ENCODE measurements at places on chromosomes 3 and 15.

GRCh38 chr15:88622605-88622975 is 1.4 kb downstream of the AEN start:
- DNase-seq, result no peak

DNA sequence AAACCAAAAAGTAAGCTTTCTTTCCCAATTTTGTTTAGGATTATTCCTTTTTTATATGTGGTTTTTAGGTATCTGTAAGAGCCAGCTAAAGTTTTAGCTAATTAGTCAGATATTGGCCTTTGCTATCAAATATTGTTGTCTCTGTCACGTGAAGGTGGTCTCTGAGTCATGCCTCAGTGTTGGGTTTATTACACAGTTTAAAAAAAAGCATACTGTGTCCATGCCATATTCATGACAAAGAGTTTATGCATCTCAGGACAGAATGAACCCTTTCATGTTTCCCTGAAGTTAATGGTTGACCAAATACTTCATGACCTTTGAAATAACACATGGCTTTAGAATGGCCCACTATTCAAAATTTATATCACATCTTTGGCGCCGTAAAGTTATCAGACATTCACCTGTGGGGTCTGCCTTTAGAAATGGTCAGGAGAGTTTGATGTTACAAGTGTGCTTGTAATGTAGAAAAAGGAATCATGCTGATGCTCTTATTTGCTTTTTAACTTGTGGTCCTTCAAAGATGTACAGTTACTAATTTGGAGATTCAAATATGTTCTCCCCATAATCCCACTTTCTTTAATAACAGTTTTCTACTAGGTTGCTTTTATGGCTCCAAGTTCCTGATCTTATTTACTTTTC is 101.5 kb downstream of the MYRIP start:
- no peak for DNase-seq

DNA sequence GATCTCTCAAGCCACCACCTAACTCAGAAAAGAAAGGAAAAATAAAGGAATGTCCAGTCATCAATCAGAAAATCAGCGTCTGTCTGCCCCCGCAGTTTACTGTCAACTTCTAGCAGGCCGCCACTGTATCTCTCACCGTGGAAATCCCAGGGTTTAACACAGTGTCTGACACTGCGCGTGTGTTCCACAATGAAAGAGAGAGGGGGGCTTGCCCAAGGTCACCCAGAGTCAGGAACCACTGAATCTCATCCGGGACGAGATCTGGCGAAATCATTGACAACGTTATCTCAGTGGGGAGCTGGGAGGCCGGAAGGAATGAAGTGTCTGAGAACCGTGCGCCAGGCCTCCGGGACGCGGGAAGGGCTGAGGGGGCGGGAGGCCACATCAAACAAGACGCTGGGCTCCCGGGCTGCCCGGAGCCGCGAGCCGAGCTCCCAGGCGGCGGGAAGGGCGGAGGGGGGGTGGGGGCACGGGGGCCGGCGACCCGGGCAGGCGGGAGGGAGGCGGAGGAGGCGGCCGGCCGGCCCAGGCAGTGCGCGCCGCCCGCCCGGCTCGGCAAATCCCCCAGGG is 2.2 kb upstream of the HES1 start:
- no peak for DNase-seq

- peak; percentile 73 for DNase-seq
Measured at GRCh38 chr15:85407421-85408269, 27.2 kb downstream of the AKAP13 start.

DNA sequence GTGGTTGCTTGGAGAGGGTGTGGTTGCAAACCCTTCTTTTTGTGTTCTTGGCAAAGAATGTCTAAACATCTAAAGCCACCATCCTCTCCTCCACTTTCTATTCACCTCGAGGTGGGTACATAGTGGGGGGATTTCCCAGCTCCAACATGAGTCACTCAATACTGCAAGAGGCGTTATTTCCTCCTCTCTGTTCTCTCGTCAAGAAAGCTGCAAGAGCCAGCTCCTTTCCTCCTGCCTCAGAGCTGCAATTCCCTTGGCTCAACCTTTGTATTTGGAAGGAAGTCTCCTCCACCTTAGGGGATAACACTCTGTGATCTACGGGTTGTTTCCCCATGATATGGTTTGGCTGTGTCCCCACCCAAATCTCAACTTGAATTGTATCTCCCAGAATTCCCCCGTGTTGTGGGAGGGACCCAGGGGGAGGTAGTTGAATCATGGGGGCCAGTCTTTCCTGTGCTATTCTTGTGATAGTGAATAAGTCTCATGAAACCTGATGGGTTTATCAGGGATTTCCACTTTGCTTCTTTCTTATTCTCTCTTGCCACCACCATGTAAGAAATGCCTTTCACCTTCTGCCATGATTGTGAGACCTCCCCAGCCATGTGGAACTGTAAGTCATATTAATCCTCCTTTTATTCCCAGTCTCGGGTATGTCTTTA is 138.4 kb downstream of the PLCL2 start:
- DNase-seq, result no peak

- no peak for DNase-seq
Measured at GRCh38 chr15:67563092-67563491, 20.6 kb downstream of the MAP2K5 start.

DNA sequence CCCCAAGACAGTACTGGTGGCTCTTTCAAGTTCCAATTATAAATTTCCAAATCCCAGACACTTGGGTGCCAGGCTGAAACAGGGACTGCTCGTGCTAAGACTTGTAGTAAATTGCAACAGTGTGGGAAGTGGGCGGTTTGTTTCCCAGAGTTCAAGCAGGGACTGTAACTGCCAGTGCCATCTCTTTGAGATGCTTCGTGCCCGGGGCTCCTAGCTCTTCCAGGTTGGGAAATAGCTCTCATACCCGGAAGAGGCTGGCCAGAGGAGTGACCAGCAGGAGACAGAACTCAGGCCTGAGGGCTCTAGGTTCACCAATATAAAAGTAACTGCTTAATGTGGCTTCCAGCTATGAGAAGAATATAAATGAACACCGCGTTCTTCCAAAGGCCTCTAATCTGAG is 54.0 kb upstream of the NEO1 start:
- no peak for DNase-seq

DNA sequence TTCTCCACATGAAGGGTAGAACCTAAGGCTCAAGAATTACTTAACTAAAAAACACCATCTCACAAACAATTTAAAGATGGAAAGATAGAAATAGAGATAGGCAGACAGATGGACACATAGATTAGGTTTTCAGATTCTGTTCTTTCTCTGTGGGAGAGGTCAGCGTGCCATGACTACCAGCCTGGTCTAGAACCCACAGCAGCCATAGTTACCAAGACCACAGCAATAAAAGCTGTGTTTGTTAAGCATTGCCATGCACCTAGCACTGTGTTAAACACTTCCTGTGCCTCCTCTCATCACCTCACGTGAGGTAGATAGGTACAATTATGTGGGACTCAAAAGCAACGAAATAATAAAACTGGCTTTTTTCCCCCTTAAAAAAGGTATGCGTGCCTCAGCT is 83.1 kb upstream of the TSEN2 start:
- DNase-seq, result no peak

- peak; percentile 71 for DNase-seq
Measured at GRCh38 chr15:91561371-91562100, 292.0 kb upstream of the SLCO3A1 start.

DNA sequence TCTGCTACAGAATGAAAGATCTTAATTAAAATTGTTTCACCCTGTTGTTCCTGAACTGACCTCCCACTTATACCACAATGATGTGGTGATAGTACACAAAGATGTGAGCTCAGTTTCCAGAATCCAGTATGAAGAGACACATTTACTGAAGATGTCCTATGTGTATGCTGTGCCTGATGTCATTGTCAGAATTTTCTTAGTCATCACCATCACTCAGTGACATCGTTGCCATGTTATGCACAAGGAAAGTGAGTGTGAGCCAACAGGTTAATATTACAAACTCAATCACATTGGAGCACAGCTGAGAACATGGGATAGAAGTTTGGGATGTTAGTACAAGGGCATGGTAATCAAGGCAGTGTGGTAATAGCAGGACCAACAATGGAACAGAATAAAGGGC is 199.7 kb upstream of the CHRNA7 start:
- no peak for DNase-seq

- DNase-seq, result no peak
Measured at GRCh38 chr3:5220667-5221431, 33.3 kb downstream of the EDEM1 start.

DNA sequence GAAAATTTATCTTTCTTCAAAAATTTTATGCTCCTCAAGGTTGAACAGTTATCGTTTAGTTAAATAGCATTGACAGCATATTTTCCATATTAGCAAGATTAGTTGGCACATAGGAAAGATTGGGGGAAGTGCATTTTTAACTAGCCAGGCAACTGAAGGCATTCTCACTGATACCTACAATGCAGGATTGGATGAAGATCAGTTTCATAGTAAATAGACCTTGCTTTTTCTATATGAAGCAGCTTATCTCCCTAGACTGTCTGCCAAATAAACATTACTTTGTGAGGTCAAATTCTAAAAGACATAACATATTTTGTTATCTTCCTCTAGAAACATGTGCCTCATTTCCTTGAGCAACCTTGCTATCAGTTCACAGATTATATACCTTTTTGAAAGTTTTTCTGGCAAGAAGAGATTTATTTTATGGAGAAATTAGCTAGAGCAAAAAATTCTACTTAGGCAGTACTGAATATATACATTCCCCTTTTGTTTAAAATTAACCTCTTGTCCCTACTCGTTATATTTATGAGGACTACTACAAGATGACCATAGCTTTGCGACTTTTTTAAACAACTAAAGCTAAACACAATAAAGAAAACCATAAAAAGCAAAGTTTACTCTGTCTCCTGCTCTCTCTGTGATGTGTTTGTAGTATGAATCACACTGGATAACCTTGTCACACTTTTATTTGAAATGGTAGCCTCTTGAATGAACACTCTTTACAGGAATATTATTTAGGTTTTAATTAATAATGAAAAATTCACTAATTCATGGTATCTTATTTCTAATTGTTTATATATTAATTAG is 654.9 kb upstream of the TBL1XR1 start:
- DNase-seq, result no peak

DNA sequence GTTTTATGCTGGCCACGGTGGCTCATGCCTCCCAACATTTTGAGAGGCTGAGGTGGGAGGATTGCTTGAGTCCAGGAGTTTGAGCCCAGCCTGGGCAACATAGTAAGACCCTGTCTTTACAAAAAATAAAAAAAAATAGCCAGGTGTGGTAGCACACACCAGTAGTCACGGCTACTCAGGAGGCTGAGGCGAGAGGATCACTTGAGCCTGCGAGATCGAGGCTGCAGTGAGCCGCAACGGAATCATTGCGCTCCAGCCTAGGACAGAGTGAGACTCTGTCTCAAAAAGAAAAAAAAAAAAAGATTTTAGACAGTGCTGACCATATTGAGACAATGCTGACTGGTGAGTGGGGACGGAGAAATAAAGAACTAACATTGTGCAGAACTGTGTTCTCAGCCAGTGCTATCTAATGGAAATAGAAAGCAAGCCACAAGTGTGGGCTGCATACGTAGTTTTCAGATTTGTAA is 67.2 kb downstream of the ST6GAL1 start:
- DNase-seq, result no peak

DNA sequence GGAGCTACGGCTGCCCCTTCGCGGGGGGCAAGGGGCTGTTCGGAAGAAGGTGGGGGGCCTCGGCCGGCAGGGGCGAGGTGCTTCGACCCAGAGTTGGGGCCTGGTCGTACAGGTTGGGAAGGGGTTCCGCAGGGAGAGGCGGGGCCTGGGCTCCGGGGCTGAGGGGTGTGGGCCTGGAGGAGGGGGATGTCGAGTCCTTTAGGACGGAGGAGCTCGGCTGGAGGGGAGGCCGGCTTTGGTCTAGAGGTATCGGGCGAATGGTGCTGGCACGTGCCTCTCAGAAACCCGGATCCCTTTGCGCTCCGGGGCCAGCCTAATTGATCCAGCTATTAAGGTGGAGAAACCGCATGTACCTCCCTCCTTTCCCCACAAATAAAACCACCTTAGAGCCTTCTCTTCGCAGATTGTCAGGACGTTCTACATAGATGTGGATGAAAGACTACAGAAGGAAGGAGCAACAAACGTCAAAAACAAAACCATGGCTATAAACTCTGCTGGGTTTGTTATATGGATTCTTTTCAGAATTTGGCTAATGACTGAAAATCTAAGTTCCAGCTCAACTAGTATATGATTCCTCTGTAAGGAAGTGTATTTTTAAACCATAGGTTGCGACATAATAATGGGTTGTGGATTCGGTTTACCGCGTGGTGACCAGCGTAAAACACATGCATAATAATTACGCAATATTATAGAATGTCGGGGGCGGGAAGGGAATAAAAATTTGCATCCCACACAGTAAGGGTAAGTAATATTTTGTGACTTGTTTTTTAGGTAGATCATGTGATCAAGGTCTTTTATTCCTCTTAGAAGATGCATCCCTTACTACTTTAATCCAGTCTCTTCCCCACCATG is 644 bp upstream of the NGLY1 start:
- peak; percentile 10 for DNase-seq

DNA sequence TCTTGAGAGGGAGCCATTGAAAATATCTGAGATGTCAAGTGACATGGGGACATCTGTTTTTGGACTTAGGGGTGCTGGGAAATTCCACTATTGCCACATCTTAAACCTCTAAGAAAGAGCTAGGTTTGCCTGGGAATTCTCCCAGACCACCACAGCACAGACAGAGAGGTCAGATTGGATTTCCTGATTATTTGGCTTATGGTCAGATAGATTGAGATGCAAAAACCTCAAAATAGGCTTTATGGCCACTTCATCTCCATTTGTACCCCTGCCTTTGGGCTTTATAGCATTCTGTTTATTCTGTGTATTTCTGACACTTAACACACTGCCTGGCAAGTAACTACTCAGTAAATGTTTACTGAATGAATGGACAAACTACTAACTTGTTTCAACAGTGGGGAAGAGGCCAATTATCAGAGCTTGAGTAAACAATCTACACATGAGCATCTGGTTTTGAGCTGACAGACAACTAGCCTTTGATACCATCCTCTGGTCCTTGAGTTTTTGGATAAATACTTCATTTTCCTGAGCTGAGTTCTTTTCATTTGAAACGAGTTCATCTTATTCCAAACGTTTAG is 81.8 kb downstream of the TP63 start:
- DNase-seq, result no peak

DNA sequence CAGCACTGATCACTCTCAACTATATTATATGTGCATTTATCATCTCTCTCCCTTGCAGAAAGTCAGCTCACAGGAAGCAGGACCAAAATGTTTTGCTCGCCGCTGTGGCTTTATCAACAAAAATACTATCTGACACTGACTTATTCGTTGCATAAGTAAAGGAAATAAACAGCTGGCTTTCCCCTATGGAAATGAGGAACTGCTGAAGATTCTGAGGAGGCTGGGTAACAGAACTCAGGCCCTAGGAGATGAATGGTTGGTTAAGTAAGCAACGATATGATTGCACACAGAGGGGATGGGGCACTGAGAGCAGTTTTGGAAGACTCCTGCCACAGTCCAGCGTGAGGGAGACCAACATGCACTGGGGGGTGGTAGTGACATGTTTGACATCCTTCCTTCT is 181.1 kb downstream of the STT3B start:
- no peak for DNase-seq

Measured in GM03348 (cell line).